NCI-H187 (cell line): ENCODE measurements at places on chromosomes 4 and X.

DNA sequence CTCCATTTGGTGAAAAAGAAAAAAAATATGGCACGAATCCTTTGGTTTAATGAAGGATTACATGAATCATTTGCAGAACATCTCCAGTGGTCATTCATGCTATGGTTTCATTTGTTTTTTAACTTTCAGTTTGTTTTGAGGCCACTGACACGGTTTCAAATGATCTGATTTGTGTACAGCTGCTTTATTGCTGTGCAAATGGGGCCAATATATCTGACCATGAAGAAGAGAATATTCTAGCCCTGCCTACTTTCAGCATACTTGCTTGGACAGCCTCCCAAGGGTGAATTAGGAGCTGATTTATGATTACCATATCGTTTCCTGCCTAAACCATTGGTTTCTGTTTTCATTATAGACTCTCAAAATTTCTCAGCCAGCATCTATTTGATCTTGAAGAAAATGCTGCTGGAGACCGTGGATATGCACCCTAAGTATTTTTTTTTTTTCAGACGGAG, 30.7 kb downstream of the SPARCL1 start:
- no peak for DNase-seq

DNA sequence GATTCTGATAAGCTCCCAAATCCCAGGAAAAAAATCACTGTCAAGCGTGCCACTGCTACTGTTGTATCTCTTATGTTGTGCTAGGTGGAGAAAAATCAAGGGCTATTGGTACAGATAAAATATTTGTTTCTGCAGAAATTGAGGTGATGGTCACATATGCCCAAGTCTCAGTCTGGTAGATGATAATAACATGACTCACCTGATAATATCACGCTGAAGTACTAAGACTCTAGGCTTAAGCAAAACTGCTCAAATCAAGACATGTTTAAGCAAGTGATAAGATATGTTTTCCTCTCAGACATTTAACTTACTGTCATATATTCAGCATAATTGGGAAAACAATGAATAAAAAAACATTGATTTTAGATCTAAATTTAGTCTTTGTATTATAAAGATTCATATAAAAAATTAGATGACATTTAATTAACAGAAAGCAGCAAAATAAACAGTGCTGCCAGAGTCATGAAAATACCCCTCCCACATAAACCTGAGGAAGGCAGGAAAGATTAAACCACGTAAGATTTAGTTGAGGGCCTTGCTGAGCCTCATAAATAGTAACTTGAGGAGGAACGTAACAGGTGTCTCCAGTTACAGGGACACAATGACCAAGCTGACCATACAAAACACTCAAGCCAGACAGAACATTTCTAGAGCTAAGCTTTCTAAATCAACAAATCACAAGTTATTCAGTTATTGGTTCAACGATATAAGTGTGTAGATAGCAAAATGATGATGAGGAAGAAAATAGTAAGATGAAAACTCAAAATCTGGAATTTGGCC, 143.5 kb downstream of the CHM start:
- DNase-seq = no peak

DNA sequence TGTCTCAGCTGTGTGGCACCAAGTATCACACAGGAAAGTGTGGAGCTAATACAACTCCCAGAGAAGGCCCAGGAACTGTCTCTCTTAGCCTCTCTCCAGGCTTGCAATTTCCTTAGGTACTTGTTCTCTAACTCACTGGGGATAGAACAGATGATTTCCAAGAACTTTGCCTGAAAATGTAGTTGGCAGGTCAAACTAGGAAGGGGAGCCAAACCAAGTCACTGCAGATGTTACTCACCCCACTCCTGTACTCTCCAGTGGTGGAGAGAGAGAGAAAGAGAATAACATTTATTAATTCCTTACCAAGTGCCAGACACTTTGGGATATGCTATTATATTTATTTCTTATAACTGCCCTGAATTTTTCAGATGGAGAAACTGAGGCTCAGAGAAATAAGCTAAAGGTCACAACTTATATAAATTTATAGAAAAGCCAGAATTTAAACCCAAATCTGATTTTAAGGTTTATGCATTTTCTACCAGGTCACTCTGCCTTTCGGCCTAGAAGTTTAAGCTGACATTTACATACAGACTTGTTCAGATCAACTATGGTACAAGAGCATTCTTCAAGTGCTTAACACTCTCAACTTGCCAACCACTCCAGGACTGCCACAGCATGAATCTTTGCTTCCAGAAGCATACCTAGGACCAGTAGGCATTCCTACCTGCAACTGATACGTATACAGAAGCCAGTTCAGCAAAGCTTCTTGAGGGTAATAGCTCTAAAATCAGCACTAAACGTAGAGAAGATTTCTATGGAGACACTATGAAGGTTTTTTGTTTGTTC, 248.6 kb upstream of the ETNPPL start:
- DNase-seq = no peak

GRCh38 chr4:184329235-184329634, 111.6 kb upstream of the ENPP6 start:
- DNase-seq = no peak

GRCh38 chr4:7700665-7701064, 239.0 kb downstream of the AFAP1 start:
- no peak for DNase-seq

DNA sequence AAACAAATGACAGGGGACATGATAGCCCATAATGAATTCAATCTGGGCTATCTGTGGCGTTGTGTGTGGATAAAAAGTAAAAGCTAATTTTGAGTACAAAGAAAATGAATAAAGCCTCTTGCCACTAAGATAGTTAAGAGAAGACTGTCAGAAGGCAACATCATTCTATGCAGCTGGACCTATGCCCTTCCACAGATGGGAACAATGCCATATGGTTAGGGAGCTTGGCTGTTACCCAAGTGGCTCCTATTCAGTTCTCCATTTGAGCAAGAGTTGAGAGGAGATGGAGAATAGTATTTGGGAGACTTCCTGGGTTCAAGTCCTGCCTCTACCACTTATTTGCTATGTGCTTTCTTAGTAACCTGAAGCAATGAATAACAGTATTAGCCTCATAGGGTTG, 107.7 kb downstream of the ANXA3 start:
- no peak for DNase-seq

DNA sequence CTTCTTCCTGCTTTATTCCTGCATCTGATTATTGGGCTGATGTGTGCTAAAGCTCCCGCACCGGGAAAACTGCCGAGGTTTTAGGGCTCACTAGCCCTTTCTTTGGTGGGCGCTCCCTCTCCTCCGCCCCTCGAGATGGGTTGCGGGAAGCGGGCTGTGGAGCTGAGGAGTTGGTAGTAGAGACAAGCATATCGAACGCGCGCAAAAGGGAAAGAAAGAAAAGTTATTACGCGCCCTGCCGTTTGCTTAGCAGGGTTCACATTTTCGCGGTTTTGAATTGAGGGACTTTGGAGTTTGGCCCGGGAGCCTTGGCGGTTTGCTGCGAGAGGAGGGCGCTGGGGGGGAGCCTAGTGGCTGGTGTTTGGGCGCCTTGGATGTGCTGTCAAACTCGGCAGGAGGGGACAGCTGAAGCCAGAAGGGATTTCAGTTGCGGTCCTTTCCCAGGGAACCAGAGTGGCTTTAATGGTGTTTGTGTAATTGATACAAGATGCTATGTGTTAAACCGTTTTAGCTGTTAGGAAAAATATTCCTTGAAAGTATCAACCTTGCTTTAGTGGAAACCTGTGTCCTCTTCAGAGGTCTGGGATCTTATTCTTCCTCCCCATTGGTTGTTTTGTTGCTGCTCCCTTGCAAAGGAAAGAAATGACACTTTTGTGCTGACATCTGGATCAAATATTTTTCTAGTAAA, 1.1 kb downstream of the GAB1 start:
- DNase-seq = no peak

DNA sequence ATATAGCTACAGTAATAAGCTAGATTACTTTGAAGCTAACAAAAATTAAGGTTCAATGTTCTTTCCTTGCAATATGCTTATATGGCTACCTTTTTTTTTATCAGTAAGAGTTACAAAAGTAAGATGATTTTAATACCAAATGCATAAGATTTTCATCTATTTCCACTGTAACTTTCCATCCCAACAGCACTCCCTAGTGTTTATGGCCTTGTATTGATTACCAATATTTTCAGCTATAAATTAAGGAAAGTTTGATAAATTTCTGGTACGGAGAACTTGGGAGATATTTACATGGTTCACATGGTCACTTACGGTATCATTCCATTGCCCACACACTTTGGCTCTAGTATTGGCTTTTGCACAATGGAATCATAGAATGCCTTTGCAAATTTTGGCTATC, 448.9 kb upstream of the PABPC4L start:
- no peak for DNase-seq

- no peak for DNase-seq
Observed at GRCh38 chr4:188876881-188877280, 737.6 kb downstream of the TRIML1 start.

- DNase-seq = no peak
Observed at GRCh38 chr4:95572304-95572991, 23.7 kb upstream of the UNC5C start.

GRCh38 chrX:107731831-107732502, 43.6 kb downstream of the TSC22D3 start:
- no peak for DNase-seq

DNA sequence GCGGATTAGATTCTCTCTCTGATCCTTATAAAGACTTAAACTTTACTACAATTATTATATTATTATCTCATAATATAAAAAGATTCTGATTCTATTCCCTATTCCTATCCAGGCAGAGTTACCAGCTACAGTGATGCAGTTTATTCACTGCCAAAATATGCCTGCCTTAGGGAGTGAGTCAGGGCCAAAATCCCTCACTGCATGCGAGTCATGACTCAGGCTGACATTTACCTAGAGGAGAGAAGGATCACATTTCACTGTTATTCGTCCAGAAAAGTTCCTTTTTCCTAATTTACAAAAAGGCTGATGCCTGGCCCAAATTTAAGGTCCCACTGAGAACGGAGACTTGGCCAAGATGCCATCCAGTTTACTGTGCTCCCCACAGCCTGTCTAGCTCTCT, 168.5 kb upstream of the LDB2 start:
- no peak for DNase-seq

DNA sequence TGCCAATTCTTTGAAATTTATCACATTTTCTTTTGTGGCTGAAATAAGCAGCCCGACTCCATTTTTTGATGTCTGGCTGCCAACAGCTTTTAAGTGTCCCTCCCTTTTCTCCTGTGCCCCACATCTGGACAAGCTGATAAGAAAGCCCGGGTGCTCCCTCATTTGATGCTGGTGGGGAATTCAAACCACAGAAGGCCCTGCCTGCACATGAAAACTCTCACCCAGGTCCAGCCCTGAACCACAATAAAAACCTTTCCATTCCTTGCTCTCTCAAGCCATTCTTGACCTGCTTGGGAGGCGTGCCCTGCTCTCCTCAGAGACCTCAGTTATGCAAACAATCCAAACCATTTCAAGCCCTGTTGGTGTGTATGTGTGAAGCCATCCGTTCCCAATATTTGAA, 93.9 kb downstream of the FAM53A start:
- no peak for DNase-seq

GRCh38 chr4:69875576-69875975, 15.6 kb upstream of the SULT1E1 start:
- DNase-seq = no peak
